ENCODE measurements at places on chromosomes 13 and 19. TPM values are rescaled to one million over a fixed set of nuclear protein-coding genes. Genes with fewer than 3 reads are reported as not detected.

Gene ZNF667
- 25.3 TPM for polyA plus RNA-seq

- peak; percentile 24 for DNase-seq
Measured at GRCh38 chr13:105670179-105670990, 865.1 kb downstream of the EFNB2 start.

GRCh38 chr13:32378012-32378411, 49.9 kb downstream of the N4BP2L1 start:
- DNase-seq = no peak

GRCh38 chr19:4976401-4977298, 7.7 kb downstream of the KDM4B start:
- DNase-seq = no peak

- no peak for DNase-seq
Measured at GRCh38 chr19:39543477-39543857, 3.5 kb upstream of the EID2 start.

- DNase-seq = no peak
Measured at GRCh38 chr19:35404879-35405622, 34.2 kb downstream of the GPR42 start.

Gene SHD
- 2.4 TPM for polyA plus RNA-seq

Gene HCN2
- 0.32 TPM for polyA plus RNA-seq

Gene ICAM1
- polyA plus RNA-seq = 4.7 TPM

- no peak for DNase-seq
Measured at GRCh38 chr13:36513266-36513665, 81.0 kb downstream of the CCNA1 start.

- DNase-seq = no peak
Measured at GRCh38 chr13:23674795-23675640, 104.8 kb downstream of the TNFRSF19 start.

Gene DHDH
- polyA plus RNA-seq = 4.6 TPM

- no peak for DNase-seq
Measured at GRCh38 chr19:51090471-51090870, 7.8 kb upstream of the KLK14 start.

Gene FBXO27
- 8.4 TPM for polyA plus RNA-seq

DNA sequence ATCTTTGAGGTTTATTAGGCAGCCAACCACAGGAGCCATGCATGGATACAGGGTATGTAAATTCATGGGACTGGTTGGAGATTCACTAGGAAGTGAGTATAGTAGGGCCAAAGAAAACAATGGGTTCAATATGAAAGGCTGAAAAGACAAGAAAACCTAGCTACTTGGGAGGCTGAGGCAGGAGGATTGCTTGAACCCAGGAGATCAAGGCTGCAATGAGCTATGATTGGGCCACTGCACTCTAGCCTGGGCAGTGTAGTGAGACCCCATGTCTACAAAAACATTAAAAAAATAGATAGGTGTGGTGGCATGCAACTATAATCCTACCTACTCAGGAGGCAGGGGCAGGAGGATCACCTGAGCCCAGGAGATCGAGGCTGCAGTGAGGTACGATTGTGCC, 10.3 kb upstream of the SLC1A5 start:
- DNase-seq = no peak

Gene TTYH1
- 7.8 TPM for polyA plus RNA-seq

Gene ISYNA1
- polyA plus RNA-seq = 101 TPM

GRCh38 chr13:40494513-40494912, 171.9 kb downstream of the FOXO1 start:
- DNase-seq = no peak

DNA sequence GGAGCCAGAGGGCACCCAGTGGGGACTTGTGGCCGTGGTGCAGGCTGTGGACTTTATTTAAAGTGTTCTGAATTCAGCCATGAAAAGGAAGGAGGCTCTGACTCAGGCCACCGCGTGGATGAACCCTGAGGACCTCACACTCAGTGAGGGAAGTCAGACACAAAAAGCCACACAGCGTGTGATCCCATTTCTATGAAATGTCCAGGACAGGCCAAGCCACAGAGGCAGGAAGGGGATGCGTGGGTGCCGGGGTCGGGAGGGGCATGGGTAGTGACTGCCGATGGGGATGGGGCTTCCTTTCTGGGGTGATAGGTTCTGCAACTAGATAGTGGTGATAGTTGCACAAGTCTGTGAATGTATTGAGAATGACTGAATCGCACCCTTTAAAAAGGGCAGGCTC, 8.7 kb upstream of the ZBTB7A start:
- no peak for DNase-seq

- DNase-seq = no peak
Measured at GRCh38 chr19:1237754-1238368, at the start of gene CBARP. Gene CBARP (minus strand): TSS chr19:1238005. CDS start chr19:1236100, 1,905 bp downstream.

Gene ZNF177
- polyA plus RNA-seq = 14.3 TPM

DNA sequence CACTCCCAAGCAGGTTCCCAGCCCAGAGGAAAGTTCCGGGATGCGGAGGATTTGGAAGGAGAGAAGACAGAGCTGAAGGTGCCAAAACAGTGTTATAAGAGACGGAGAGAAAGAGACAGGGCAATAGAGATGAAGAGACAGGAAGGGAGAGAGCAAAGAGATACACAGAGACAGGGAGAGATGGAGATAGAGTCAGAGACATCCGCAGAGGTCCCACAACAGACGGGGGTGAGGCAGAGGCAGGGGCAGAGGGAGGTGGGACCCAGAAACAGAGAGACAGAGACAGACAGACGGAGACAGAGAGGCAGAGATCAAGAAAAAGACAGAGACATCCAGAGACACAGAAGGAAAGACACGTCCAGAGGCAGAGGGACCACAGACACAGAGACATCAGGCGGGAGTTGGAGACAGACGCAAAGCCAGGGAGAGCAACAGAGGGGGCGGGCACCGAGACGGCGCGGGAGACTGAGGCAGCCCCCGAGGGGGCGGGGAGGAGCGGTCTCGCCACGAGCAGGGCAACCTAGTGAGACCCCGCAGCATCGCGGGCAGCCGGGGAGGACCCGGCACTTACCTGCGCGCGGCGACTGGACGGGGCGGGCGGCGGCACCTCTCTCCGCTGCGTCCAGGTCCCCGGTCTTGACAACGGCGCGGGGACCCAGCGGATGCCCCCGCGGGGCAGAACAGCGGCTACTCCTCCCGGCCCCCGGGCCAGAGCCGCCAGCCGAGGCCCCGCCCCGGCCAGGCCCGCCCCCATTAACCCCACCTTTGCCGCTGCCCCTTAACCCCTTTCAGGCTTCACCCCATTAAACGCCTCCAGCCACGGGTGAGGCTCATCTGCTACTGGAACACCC, at the start of gene GPR4:
TSS of gene GPR4 (minus strand) at position 689 of the 851 bp plus-strand sequence. CDS start 10,346 bp downstream, outside the sequence.
- DNase-seq = no peak

Gene ELANE
- polyA plus RNA-seq = 0.20 TPM

DNA sequence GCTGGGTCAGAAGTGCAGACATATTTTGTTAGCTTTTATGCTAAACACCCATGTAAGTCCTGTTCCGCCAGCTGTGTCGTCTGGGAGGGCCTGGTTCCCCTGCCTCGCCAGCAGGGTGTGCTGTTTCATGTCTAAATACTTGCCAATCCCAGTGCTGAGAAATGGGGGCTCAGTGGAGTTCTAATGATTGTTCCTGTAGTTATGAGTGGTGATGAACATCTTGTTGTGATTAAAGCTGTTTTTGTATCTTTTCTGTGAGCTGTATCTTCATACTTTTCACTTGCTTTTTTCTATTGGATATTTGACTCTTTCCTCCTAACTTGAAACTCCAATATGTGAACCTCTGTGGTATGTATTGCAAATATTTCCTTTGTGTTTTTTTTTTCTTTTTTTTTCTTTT, 32.7 kb downstream of the KDM4B start:
- no peak for DNase-seq

Gene AKAP8L
- 119 TPM for polyA plus RNA-seq

GRCh38 chr13:30802501-30802900, 67.2 kb downstream of the ALOX5AP start:
- no peak for DNase-seq

DNA sequence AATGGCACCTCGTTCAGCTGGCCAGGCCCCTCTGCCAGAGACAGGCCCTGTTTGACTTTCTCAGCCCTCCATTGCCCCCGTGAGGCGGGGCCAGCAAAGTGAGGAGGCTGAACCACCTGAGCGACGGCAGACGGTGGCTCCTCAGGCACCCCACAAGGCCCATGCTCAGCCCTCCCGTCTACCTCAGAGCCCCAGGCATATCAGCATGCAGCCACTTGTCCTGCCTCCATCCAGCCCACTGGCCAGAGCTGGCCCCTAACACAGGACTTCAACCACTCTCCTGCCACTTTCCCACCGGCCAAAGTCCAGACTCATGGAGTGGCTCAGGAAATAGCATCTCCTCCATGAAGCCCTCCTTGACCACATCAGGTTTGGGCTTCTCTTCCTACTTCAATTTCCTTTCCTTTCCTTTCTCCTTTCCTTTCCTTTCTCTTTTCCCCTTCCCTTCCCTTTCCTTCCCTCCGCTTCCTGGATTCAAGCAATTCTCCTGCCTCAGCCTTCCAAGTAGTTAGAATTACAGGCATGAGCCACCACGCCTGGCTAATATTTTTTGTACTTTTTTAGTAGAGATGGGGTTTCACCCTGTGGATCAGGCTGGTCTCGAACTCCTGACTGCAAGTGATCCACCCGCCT, 9.3 kb downstream of the SLC7A10 start:
- no peak for DNase-seq

GRCh38 chr13:91331047-91331915, 16.2 kb upstream of the MIR17HG start:
- DNase-seq = no peak

Gene PRKD2
- polyA plus RNA-seq = 39.6 TPM

Gene PRSS57
- 0.18 TPM for polyA plus RNA-seq

GRCh38 chr13:30685320-30685859, 50.0 kb upstream of the ALOX5AP start:
- no peak for DNase-seq

- no peak for DNase-seq
Measured at GRCh38 chr19:35776102-35776788, 881 bp downstream of the ARHGAP33 start.

Gene OR7D2
- 0.10 TPM for polyA plus RNA-seq

GRCh38 chr19:3515891-3516422, 9.8 kb downstream of the FZR1 start:
- DNase-seq = no peak
